ENCODE measurements at places on chromosomes 16 and 17.

DNA sequence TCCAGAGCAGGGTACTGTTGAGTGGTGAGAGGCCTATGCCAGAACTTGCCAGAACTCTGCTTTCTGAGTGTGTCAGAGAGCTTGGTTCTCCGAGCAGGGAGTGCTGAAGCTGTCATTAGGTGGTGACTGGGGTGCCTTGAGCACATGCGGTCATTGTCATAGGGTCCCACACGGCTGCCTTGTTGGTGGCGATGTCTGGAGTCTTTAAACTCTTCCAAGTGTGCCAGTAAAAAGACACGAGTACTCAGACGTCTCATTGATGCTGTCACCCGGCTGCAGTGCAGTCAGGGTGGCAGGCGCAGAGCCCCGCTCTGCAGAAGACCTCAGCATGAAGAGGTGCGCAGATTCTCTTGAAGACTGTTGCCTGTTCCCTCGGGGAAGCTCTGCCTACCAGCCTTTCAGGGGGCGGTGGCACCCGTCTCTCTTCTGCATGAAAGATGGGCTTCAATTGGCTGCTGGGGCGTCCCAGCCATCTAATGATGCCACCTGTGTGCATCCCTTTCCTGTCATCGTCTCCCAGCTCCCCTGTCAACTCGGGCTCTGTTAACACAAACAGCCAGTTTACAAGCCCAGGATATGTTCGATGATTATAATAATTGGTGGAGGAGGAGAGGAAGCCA lies 58.3 kb downstream of the NKD1 start:
- no peak for DNase-seq

GRCh38 chr16:61900482-61900881 lies 135.8 kb downstream of the CDH8 start:
- DNase-seq: no peak

- DNase-seq: no peak
These were observed 251.2 kb downstream of the PARN start for GRCh38 chr16:14378689-14379467.

DNA sequence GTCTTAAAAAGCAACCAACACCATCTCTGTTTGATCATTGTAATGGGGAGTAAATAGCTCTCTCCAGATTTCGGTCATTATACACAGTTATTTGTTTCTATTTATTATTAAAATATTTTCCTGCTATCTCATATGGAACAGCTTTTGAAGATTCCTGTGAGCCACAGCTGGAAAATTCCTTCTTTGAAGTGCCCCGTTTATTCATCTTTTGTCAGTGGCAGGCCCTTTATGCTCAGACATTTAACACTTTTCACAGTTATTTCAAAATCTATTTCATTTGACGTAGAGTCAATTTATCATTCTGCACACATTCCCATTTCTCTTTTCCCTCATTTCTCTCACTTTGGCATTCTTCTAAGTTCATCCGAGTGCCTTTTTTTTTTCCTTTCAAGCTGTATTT lies 245.9 kb upstream of the ELAC2 start:
- no peak for DNase-seq

DNA sequence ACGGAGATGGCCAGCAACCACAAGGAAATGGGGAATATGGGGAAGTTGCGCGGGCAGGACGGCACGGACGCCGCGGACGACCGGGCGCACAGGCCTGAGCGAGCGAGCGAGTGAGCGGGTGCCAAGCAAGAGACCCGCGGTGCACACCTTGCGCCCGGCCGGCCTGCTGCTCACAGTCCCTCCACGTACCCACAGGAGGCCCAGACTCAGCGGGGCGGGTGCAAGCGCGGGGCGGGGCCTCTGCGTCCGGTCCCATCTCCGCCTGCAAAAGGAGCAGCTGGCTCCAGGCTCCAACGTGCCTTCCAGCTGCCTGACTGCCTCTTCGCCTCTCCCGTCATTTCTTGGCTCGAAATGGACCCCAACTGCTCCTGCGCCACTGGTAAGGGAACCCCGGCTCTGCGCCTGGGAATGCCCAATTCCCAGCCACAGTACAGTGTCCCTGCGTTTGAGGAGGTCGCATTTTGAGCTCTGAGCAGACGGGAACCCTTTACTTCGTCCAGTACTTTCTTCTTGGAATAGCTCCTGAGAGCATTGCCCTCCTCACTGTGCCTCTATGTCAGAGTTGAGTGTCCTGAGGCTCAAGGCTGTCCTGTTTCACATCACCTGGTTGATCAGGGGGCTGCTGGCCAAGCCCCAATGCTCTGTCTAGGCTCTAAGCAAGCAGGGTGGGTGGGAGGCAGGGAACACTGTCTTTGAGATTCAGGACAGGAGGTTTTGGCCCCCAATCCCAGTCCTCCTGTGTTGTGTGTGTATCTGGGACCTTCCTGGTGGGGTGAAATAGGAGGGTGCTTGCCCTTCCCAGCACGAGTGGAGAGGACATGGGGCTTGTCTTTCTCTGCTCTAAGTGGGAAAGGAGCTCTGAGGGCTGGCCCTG lies 8.1 kb upstream of the MT1E start:
- peak; percentile 29 for DNase-seq

- DNase-seq: peak; percentile 39
These were observed 27.2 kb upstream of the BRD7 start for GRCh38 chr16:50395763-50396710.

GRCh38 chr17:61397086-61397842 lies 2.4 kb upstream of the TBX2 start:
- DNase-seq: no peak

- DNase-seq: no peak
These were observed 32.4 kb upstream of the IRX3 start for GRCh38 chr16:54318941-54319340.

DNA sequence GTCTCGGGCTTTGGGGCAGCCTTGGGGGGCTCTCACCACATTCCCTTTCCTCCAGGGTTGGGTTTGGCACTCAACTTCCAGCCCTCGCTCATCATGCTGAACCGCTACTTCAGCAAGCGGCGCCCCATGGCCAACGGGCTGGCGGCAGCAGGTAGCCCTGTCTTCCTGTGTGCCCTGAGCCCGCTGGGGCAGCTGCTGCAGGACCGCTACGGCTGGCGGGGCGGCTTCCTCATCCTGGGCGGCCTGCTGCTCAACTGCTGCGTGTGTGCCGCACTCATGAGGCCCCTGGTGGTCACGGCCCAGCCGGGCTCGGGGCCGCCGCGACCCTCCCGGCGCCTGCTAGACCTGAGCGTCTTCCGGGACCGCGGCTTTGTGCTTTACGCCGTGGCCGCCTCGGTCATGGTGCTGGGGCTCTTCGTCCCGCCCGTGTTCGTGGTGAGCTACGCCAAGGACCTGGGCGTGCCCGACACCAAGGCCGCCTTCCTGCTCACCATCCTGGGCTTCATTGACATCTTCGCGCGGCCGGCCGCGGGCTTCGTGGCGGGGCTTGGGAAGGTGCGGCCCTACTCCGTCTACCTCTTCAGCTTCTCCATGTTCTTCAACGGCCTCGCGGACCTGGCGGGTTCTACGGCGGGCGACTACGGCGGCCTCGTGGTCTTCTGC lies 8.4 kb downstream of the SLC16A3 start:
- no peak for DNase-seq

DNA sequence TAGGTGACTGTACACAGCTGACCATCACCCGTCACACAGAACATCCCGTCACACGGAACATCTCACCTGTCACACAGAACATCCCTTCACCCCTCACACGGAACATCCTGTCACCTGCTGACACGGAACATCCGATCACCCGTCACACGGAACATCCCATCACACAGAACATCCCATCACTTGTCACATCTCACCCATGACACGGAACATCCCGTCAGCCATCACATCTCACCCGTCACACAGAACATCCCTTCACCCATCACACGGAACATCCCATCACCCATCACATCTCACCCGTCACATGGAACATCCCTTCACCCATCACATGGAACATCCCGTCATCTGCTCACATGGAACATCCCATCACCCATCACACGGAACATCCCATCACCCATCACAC lies 3.8 kb downstream of the CPNE7 start:
- no peak for DNase-seq

- DNase-seq: peak; percentile 64
These were observed 573 bp downstream of the CTDNEP1 start for GRCh38 chr17:7250695-7251627.

DNA sequence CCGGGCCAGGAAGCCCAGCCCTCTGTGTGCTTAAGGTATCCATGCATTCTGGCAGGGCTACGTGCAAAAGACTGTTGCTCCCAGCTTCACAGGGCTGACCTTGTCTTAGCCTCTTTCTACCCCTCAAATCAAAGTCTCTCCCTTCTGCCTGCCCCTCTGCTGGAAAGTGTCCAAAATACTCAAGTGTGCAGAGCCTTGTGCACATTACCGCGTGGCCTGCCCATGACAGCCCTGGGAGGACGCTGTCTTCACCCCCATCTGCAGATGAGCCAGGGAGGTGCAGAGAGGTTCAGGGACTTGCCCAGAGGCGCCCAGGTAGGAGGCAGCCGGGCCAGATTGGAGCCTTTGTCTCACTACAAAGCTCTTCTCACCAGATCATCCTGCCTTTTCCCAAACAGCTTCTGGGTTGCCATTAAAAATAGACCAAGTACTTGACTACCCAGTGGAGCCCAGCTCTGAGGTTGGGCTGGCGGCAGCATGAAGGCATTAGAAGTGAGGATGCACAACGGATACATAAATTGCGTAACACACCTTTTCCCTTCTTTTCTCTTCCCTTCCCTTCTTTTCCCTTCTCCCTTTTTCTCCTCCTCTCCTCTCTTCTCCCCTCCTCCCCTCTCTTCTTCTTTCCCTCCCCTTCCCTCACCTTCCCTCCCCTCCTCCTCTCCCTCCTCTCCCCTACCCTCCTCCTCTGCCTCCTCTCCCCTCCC lies 3.5 kb downstream of the CACNG4 start:
- DNase-seq: no peak

- no peak for DNase-seq
These were observed 8.1 kb downstream of the KCNH6 start for GRCh38 chr17:63531022-63531965.

DNA sequence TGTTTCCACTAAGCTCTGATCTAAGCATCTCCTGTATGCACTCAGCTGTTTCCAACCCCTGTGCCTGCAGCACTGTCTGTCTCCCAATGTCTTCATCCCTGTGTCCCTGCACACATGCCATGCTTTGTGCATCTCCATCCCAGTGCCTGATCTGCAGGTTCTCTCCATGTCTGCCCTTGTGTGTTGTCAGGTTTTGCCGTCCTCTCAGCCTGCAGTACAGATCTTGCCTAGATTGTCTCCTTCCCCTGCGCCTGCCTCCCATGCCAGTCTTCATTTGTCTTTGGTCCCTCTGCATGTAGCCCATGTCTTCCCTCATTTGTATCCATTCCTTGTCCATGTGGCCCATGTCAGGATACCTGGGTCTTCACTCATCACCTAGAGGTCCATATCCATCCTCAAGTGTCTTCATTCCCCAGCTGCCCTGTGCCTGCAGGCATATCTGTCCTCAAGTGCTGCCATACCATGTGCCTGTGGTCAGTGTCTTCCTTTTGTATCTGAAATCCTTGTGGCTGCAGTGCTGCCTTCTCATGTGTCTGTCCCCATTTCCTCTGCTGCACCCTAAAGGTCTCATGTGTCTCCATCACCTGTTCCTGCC lies 71.5 kb downstream of the TNFRSF13B start:
- DNase-seq: no peak

GRCh38 chr17:64315032-64315490 lies 52.0 kb upstream of the TEX2 start:
- no peak for DNase-seq

GRCh38 chr16:50644729-50645128 lies 36.4 kb downstream of the SNX20 start:
- DNase-seq: peak; percentile 6

- DNase-seq: no peak
These were observed 58.7 kb downstream of the RTN4RL1 start for GRCh38 chr17:1966274-1967086.

DNA sequence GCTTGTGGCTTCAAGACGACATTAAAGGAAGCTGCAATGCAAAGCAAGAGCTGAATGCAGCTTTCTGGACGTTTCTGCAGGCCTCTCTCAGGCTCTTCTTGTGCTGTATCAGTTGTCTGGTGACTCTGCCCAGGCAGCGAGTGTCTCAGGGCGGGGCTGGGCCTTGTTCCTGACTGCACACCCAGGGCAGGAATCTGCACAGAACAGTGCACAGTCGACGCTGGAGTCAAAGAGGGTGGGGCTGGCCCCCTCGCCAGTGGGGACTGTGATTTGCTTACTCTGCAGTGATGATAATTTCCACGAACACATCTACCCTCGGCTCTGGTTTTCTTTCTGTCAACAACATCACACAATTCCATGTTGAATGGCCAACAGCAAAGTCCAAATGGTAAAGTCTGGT lies 60.7 kb downstream of the IRF8 start:
- DNase-seq: no peak

DNA sequence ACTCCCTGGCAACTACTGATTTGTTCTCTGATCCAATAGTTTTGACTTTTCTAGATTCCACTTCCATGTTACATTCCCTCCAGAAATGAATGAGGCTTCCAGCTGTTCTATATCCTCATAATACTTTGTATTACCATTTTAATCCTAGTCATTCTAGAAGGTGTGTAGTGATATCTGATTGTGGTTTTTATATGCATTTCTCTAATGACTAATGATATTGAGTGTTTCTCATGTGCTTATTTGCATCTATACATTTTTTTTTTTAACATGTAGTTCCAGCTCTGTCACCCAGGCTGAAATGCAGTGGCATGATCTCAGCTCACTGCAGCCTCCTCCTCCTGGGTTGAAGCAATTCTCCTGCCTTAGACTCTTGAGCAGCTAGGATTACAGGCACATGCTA lies 7.3 kb downstream of the ADGRG5 start:
- DNase-seq: no peak

DNA sequence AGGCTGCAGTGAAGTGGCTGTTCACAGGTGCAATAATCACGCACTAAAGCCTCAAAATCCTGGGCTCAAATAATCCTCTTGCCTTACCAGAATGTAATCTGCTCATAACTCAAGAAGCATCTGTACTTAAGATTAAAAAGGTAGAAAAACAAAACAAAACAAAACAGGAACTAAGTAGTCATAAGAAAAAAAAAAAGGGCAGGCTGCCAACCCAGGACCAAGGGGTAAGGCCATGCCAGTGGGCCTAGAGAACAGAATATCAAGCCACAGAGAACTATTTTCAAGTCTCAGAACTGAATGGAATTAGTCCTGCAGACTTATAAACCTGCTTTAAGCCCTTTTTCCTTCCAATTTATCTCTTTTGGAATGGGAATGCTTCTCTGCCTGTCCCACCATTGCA lies 64.8 kb upstream of the TBC1D3K start:
- DNase-seq: no peak

- DNase-seq: no peak
These were observed 938.9 kb downstream of the CDH11 start for GRCh38 chr16:64182985-64183384.

GRCh38 chr17:82424001-82424862 lies 5.8 kb upstream of the OGFOD3 start:
- peak; percentile 74 for DNase-seq
